ENCODE measurements at places on chromosomes 2 and 18.
A peak's percentile ranks its signal among the peaks of the same experiment; 100 is the strongest.

- DNase-seq = no peak
Observed at GRCh38 chr2:147108548-147108947, 736.3 kb upstream of the ACVR2A start.

DNA sequence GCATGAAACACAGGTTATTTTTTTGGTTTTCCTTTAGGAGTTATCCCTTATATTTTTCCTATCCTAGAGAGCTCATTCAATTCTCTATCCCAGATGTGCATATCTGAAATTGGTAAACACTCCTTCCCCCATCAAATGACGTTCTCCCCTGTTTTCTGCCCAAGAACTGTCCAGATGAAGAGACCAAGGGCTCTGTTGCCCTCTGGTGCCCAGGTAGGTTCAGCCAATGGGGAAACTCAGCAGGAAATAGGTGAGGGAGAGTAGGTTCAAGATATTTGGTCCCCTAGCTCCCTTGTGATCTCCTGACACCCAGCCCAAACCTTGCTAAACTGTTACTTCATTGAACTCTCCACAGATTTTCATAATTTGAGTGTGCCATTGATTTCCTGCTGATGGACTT, 14.1 kb upstream of the INO80C start:
- no peak for DNase-seq

DNA sequence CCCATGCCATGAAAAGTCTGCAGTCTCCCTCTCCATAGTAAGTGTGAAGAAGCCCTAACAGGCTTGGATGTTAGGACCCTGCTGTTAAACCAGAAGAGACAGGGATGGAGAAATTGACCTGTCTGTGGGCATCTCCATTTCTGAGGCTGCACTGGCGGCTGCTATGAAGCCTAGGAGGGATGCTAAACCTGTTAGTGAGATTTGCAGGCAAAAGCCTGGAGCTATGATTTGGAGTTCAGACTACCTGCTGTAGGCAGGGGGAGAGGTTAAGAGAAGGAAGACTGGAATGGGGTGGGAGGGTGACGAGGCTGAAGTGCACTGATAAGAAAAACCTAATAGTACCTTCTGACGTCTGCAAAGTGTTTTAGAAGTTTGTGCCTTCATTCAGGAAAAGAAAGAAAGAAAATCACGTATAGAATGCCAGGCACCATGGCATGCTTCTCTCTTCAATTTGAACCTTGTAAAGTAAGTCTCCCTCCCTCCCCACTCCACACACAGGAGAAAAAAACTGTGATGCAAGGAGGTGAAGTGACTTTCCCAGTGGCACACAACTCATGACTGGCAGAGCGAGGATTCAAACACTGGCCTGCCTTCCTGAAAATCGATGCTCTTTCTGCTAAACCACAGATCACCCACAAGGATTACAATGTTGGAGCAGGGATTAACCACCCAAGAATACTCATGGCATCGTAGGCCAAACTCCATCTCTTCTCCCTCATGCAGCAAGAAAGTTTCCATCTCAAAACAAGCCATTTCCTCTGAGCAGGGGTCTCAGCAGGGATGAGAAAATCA, 98.5 kb upstream of the PKDCC start:
- DNase-seq = no peak

DNA sequence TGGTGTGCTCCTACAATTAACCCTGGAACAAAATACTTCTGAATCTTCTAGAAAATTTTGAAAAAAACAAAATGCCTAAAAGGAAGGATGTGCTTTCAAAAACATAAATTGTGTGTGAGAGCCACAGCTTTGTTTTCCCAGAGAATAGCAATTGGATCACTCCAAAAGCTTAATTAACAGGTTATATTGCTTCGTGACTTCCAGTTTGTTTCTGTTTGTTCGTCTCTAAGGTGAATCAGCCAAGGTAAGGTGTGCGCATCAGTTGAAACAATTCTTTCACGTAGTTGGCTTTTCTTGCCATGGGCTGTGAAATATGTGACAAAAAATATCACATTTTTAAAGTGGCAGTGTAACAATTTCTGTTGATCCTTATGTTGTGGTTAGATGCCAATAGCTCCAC, 90.3 kb upstream of the BARD1 start:
- no peak for DNase-seq

DNA sequence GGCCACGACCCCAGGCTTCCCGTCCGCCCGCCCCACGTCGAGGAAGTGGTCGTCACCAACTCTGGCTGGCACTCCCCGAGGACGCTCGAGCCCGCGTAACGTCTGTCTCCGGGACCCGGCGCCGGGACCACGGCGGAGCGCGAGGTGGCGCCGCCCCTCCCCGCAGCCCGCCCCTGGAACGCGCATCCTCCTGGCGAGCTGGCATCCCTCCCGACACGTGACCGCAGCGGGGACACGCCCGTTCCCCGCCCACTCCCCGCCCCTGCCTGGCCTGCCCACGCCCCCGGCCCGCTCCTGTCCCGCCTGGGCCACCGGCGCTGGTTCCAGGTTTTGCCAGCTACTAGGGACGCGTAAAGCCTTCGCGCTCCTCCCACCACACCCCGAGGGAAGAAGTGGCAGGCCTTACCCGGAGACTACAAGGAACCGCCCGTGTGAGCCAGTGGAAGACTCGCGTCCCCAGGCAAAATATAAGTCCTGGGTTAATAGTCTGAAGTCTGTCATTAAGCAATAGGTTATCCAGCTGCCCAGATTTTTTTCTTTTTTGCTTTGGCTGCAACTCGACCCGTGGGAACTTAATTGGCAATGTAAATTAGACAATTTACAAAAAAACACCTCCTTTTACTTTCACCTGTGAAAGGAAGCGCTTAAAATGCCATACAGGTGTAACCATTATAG, at the start of gene OSBPL1A:
OSBPL1A (minus strand) TSS at position 131 of the 675 bp plus-strand sequence. CDS start 20,291 bp downstream, outside the sequence.
- DNase-seq = peak; percentile 97

GRCh38 chr2:170204298-170204951, 26.5 kb downstream of the MYO3B start:
- DNase-seq = no peak

DNA sequence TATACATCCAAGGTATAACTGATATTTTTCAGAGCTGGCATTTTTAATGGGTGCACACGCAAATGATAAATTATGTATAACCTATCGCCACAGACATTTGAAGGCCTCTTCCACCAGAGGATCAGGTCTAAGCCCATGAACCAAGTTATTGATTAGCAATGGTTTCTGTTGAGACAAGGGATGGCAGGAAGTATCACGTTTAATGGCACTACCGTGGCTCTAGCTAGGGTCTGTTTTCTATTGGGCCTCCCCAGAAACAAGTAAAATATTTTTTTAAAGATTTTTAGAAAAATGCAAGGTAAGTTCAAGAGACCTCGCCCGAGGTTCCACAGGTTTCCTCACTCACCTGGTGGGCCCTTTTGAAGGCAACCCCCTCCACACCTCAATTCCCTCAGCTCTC, 667 bp downstream of the GFPT1 start:
- no peak for DNase-seq

- no peak for DNase-seq
Observed at GRCh38 chr2:43701111-43701510, 24.9 kb upstream of the C1GALT1C1L start.

DNA sequence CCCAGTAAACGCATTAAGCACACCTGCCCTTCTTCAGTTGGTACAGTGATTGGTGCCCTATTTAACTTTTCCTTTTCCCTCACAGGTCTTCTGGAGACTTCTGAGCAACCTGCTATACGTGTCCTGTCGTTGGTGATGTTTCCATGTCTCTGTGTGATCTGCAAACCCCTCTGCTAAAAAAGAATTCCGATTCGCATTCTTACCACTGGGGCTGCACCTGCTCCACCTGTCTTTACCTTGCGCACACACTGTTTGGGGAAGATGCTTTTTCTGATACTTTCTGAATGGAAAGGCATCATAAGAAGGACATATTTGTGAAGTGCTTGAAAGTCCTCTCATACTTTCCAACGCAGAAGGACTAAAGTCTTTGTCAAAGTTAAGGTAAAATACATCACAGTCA, 323.9 kb upstream of the SOX11 start:
- DNase-seq = no peak

DNA sequence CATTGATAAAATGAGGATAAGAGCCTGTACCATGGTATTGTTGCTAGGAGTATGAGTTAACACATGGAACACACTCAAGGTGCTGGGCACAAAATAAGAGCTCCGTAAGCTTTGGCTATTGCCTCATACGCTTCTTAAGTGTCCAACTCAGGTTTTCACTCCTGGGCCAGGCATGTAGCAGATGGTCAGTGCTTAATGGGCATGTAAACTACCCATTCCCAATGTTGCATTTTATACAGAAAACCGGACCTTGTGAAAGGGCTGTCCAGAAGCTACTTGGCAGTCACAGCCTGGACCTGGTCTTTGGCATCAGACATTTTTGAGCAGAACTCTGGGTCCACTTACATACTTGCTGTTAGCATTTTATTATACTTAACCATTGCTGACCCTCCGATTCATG, 26.9 kb downstream of the MGAT5 start:
- DNase-seq = no peak

GRCh38 chr2:160457588-160457987, 36.0 kb downstream of the RBMS1 start:
- DNase-seq = no peak

- no peak for DNase-seq
Observed at GRCh38 chr18:51070545-51070944, 40.5 kb downstream of the SMAD4 start.

DNA sequence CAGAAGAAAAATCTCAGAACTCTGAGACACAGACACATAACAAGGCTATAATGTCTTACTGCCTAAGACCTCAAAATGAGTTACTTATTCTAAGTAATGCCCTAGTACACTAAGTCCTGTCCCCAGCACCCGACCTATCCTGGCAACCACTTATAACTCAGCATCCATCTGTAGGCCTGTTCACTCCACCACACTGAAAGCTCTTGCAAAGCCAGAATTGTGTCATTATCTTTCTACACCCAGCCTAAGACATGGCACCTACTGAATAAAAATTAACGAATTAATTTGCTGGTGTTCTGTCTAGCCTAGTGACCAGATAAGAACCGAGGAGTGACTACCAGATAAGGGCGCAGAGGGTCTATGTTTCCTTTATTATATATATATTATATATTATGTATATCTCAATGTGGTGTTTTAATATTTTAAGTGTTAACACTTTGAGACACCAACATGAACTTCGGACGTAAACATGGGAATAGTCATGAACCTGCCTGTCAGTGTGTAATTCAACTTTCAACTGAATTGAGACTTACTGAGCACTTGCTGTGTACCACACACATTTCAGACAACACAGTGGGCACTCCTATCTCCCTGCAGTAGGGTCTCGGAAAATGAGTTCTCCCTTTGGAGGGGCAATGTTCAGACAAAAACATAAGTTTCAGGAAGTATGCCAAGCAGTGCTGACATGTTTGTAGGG, 27.7 kb downstream of the TMEM131 start:
- no peak for DNase-seq

GRCh38 chr2:26274058-26274613, 29.4 kb downstream of the HADHB start:
- peak; percentile 18 for DNase-seq

- DNase-seq = no peak
Observed at GRCh38 chr2:218357236-218358177, 850 bp downstream of the CATIP start.

DNA sequence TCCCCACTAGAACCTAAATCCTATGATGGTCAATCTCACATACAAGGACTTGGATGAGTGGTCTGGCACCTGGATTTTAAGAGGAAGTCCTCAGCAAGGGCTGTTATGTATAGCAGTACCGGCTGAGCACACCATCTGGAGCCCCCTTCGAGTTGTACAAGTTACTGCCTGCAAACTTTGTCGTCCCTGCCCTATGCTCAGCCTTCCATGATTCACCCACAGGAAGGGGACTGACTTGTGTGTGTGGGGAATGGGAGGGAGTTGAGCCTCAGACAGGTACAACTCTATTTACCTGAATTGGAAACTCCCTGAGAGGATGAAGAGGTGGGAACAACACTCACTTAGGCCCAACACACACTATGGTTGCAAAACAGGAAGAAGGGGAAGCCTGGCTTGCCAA, 186.6 kb downstream of the MYO5B start:
- DNase-seq = no peak

DNA sequence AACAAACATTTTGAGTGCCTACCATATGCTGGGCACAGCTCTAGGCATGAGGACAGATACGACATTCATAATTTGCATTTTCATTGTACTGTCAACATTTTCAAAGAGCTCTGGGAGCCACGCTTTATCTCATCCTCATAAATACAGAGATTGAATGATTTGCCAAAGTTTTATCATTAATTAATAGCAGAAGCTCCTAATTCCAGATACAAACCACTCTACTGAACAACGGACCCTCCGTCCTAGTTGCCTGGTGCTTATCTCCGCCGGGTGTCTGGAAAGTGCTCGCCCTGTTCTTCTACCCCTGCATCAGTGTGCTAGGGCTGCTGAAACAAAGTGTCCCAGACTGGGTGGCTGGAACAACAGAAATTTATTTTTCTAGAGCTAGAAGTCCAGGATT, 23.8 kb downstream of the SERTAD2 start:
- DNase-seq = no peak

GRCh38 chr2:60535685-60536312, 17.7 kb downstream of the BCL11A start:
- DNase-seq = no peak

DNA sequence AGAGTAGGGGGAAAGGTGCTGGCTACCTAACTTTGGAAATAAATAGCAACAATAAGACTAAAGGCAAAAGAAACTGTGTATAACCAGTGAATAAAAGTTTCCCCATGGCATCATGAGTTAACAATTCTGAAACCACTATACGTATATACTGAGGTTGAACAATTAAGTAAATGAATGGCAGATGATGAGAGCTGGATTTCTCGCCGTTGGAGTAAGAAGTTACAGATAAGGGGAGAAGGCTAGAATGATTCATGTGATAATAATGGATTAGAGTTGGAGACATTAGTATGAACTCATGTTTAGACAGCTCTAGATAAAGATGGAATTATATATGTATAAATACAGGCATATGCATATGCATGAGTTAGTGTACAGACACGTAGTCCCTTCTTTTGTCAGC, 152.7 kb downstream of the UBR3 start:
- DNase-seq = no peak

DNA sequence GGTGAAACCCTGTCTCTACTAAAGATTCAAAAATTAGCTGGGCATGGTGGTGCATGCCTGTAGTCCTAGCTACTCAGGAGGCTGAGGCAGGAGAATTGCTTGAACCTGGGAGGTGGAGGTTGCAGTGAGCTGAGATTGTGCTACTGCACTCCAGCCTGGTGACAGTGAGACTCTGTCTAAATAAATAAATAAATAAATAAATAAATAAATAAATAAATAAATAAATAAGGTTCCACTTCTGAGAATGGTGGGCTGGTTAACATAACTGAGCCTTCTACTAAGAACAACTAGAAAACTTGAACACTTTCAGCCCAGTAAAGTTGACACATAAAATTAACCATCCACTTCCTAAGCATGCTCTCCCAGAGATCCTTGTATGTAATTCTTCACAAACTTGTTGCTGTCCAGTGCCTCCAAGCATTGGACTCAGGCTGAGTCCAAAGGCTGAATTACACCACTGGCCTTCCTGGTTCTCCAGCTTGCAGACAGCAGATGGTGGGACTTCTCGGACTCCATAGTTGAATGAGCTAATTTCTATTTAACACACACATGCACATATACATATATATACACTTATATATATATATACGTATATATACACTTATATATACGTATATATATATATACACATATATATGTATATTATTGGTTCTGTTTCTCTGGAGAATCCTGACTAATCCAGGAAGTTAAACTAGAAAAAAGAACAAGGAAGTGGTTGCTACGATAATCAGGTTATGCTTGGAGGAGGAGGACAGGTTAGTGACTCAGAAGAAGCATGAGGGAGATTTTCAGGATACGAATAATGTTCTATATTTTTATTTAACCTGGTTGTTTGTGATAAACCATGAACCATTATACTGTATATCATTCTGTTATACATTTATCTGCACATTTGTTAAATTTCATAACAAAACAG, 348.8 kb downstream of the METTL4 start:
- no peak for DNase-seq

Data from ascending aorta (tissue), 2 donors.